ENCODE measurements at places on chromosomes 3 and 15.
A peak's percentile ranks its signal among the peaks of the same experiment; 100 is the strongest.

DNA sequence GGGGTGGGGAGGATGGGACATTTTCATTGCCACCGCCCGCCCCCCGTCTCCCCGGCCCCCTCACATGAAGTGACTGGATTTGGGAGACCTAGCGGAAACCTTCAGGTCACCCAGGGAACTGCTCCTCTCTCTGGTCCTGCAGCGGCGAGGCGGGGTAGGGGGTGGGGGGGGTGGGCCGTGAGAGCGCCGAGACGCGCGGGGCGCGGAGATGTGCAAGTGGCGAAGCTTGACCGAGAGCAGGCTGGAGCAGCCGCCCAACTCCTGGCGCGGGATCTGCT, 712 bp upstream of the MME start:
- no peak for DNase-seq

- DNase-seq, result peak; percentile 40
Observed at GRCh38 chr3:152243721-152244516, 24.8 kb upstream of the MBNL1 start.

- DNase-seq, result no peak
Observed at GRCh38 chr3:1179146-1179545, 86.3 kb downstream of the CNTN6 start.

DNA sequence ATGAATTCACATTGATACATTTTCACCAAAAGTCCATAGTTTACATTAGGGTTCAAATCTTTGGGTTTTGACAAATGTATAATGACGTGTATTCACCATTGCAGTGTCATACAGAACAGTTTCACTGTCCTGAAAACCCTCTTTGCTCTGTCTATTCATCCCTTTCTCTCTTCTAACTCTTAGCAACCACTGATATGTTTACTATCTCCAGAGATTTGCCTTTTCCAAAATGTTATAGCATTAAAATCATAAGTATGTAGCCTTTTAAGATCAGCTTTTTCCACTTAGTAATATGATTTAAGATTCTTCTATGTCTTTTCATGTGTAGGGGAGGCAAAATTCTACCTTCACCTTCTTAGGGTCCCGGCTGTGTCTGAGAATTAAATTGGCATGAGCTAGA, 203.8 kb downstream of the TPRG1 start:
- DNase-seq, result no peak

DNA sequence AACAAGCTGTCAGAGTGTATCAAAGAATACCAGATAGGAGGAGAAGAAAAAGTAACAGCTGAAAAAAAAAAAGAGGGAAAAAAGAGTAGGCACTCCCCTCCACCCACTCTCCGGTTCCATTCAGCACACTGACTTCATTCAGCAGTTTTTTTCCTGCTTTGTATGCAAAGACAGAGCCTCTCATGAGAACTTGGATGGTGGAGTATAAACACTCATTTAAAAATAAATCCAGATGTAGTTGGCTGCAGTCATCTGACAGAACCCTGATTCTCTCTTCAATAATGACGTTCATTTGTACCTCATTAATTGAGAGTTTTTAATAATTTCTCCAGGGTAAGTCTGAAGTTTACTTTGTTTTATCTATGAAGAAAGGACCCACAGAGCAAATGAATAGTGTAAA, 81.0 kb downstream of the TMEM108 start:
- DNase-seq, result no peak

Data from activated CD4-positive, CD25-positive, alpha-beta regulatory T cell treated with anti-CD3 and anti-CD28 coated beads, Interleukin-2, amount 50 U/mL, for 72 hours (primary cell).